ENCODE measurements at places on chromosomes 16 and 17. TPM values are rescaled to one million over a fixed set of nuclear protein-coding genes. Genes with fewer than 3 reads are reported as not detected.

Gene CCDC200
- total RNA-seq: not detected

DNA sequence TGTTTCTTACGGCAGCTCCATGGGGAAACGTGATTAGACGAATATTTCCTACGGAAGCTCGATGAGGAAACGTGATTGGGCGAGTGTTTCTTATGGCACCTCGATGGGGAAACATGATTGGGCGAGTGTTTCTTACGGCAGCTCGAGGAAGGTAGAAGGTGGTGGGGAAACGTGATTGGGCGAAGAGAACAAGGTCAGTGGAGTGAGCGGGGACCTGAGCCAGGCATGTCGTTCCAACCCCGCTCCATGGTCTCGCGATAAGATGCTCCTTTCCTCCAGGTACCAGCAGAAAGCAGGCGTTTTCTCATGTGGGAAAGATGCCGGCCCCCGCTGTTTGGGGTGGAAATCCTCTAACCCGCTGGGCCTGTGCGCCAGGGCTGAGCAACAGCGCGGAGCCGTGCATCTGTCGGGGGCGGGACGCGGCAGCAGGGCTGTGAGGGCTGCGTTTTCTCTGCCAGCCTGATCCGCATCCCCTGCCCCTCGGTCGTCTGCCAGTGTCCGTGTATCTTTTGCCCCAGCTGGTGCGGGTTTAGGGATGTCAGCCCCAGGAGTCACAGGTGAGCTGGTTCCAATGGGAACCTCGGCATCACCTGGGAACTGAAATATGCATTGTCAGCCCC is 25.6 kb upstream of the DOC2B start:
- DNase-seq: no peak
- no peaks in the 10 kb centered on the region for H3K4me1 ChIP-seq
- no peak overlapping the region for H3K4me3 ChIP-seq
- no peak overlapping the region for H3K27ac ChIP-seq

Gene ACSM2A
- 0.09 TPM for total RNA-seq

DNA sequence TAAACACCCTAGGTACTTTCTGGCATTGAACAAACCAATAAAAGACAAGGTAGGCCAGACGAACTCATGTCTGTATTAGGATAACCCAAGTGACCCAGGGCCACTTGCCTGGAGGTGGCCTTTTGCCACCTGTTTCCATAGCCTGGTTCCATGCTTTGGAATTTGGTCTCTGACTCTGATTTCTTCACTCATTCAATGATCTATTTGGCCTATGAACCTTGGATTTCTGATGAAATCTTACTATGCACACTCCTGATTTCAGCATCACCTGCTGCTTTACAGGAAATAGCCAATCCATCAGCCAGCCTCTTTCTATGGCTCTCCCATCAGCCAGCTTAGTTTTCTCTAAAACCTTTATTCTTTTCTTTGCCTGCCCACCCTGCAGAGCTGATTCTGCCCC is 142.8 kb upstream of the PSMD7 start:
- no peaks in the 10 kb centered on the region for H3K4me1 ChIP-seq
- no peak for DNase-seq
- H3K27ac ChIP-seq: no peak overlapping the region
- no peak overlapping the region for H3K4me3 ChIP-seq
- H3K36me3 ChIP-seq: no peaks in the 10 kb centered on the region
- no peaks in the 10 kb centered on the region for H3K27me3 ChIP-seq

DNA sequence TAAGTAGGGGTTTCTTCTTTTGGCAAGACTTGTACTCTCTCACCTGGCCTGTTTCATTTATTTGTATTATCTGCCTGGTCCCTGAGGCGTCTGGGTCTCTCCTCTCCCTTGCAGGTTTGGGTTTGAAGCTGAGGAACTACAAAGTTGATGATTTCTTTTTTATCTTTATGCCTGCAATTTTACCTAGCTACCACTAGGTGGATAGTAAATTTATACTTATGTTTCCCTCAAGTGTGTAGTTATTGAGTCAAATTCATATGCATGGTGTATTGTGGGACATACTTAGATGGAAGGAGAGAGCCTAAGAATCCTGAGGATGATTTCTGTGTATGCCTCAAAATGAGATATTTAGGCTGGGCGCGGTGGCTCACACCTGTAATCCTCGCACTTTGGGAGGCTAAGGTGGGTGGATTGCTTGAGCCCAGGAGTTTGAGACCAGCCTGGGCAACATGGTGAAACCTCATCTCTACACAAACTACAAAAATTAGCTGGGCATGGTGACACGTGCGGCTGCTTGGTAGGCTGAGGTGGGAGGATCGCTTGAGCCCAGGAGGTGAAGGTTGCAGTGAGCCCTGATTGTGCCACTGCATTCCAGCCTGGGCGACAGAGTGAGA is 13.6 kb downstream of the TMEM98 start:
- no peak overlapping the region for H3K27ac ChIP-seq
- no peaks in the 10 kb centered on the region for H3K27me3 ChIP-seq
- no peaks in the 10 kb centered on the region for H3K4me1 ChIP-seq
- no peak overlapping the region for H3K4me3 ChIP-seq
- no peak for DNase-seq

DNA sequence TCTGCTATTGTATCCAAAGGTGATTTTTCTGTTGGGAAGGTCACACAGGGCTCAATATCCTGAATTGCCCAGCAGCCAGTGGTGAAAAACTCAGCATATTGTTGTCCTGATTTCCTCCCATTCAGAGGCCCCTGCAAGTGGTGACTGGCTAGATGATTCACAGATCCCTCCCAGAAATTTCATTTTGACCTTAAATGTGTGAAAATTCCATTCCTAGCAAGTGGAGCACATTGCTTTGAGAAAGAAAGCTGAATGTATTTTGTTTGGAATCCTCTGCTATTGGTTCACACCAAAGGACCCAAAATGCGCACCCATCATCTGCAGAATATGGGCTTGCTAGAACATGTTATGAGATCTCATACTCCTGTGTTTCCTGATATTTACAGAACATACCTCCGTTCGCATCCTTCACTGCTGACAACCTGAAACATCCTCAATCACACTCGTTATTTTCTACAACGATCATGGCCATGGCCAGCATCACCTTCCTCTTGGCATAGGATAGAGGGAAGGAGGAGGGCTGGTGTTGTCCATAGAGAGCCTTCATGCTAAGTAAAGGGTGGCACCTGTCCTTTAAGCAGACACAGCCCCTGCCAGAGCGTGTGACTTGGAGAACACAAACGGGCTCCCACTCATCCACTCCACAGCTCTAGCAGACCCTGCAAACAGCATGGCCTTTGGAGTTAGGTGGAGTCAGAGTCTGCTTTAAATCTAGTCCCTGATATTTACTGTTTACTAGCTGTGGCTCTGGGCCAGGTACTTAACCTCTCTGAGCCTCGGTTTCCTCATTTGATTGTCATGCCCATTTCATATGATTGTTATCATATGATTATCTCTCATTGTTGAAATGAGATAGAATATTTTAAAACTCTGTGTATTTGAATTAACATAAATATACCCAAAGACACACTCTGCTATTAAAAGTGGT is 30.4 kb upstream of the NFAT5 start:
- no peaks in the 10 kb centered on the region for H3K36me3 ChIP-seq
- no peak overlapping the region for H3K27ac ChIP-seq
- no peak for DNase-seq
- peaks cover 4% of the 10 kb centered on the region for H3K4me1 ChIP-seq

DNA sequence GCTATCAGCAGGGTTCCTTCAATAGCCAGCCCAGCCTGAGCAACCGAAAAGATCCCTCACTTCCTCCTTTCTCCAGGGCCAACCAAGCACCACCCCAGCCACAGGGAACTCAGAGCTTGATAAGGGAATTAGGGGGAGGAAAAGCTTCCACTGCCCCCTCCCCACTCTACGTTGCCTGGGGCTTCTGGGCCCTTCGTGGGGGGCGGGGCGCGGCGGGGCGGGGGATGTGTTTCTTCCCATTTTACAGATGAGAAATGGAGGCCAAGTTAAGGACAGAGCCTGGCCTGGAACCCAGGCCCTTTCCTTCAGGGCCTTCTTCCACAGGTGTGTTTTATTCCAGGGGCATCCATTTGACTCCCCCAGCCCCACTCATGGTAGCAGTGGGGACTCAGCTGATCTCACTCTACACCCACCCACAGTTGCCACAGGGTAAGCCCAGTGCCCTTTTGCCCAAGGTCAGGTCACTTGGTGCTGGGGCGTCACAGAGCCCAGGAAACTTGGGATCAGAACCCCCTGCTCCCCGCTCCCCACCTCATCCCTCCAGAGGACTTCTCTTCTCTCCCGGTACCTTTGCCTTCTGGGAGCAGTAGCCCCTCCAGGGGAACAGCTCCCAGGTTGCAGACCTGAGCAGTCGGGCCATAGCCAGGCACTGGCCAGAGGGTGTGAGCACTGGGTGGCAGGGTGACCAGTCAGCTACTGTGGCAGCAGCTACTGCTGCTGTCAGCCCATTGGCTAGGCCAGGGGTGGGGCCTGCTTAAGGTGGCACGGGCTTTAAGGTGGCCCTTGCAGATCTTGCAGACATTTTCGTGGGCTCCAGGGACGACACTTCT is at the start of gene LDHD:
TSS of gene LDHD (minus strand) at position 700 of the 830 bp plus-strand sequence. CDS start at position 640, 60 bp downstream.
- H3K27me3 ChIP-seq: no peaks in the 10 kb centered on the region
- H3K4me1 ChIP-seq: peaks cover 33% of the 10 kb centered on the region
- DNase-seq: peak; percentile 63
- H3K4me3 ChIP-seq: peak within 1 kb of the TSS; percentile 23
- no peak within 1 kb of the TSS for H3K27ac ChIP-seq
- H3K36me3 ChIP-seq: no peaks in the 10 kb centered on the region

GRCh38 chr16:89706518-89707260 is 5.2 kb upstream of the SPATA2L start:
- no peak overlapping the region for H3K4me3 ChIP-seq
- H3K4me1 ChIP-seq: peaks cover 27% of the 10 kb centered on the region
- H3K27ac ChIP-seq: no peak overlapping the region

DNA sequence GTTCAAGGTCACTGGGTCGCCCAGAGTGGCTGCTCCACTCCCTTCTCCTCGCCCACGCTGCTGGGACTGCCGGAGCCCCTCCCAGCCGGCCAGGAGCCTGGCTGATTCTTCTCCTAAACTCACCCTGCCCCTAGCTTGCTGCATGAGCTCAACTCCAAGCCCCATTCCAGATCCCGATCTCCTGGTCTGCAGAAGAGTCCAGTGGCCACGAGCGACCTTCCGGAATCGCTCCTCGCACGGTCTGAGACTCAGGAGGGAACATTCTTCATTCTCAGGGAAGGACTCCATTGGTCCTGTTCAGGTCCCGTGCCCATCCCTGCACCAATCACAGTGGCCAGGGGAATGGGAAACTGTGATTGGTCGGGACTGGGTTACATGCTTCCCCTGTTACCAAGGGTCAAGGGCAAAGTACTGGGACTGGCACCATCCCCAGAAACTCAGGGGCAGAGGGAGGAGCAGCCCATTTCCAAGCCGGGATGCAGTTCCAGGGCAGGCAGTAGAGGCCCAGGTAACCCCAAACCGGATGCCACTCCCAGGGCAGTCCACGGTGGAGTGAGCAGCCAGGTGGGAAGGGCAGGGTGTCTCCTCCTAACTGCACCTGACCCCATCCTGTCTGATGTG is 24.5 kb upstream of the CIBAR2 start:
- no peaks in the 10 kb centered on the region for H3K36me3 ChIP-seq
- DNase-seq: peak; percentile 89
- H3K27ac ChIP-seq: peak overlapping the region; percentile 91
- H3K27me3 ChIP-seq: no peaks in the 10 kb centered on the region
- H3K4me3 ChIP-seq: peak overlapping the region; percentile 8
- peaks cover 56% of the 10 kb centered on the region for H3K4me1 ChIP-seq

GRCh38 chr16:53745753-53746266 is 41.9 kb downstream of the FTO start:
- no peaks in the 10 kb centered on the region for H3K27me3 ChIP-seq
- DNase-seq: no peak
- H3K36me3 ChIP-seq: no peaks in the 10 kb centered on the region

- peak; percentile 99 for DNase-seq
- H3K4me3 ChIP-seq: peak overlapping the region; percentile 5
- H3K27ac ChIP-seq: peak overlapping the region; percentile 91
- H3K27me3 ChIP-seq: no peaks in the 10 kb centered on the region
Measured at GRCh38 chr17:57892820-57893595, 43.2 kb upstream of the MRPS23 start.

DNA sequence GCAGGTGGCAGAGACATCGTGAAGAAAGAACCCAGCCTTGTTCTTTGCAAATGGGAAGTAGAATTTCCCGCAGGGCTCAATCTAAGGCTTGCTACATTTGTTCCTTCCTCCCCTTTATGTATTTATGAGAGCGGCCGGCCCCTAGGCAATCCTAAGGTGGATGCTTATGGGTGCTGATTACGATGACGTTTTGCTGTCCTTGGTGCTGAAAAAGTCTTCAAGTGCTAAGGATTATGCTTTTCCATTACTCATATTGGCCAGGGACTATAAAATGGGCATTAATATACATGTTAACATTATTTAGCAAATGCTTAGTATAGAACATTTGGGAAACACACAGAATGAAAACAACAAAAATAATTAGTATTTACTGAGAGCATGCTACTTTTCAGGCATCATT is 313.3 kb upstream of the XYLT1 start:
- no peaks in the 10 kb centered on the region for H3K27me3 ChIP-seq
- peak; percentile 51 for DNase-seq
- H3K4me3 ChIP-seq: no peak overlapping the region
- H3K4me1 ChIP-seq: no peaks in the 10 kb centered on the region
- H3K36me3 ChIP-seq: no peaks in the 10 kb centered on the region

Gene ATP6V0D1
- 43.5 TPM for total RNA-seq

Gene CTRB1
- 0.75 TPM for total RNA-seq

Gene SLC35G6
- not detected for total RNA-seq

GRCh38 chr17:14211246-14211645 is 25.4 kb downstream of the CDRT15 start:
- H3K27me3 ChIP-seq: no peaks in the 10 kb centered on the region
- no peak overlapping the region for H3K27ac ChIP-seq

Gene CLEC18B
- 2.0 TPM for total RNA-seq

GRCh38 chr16:31695667-31696066 is 168.0 kb downstream of the AHSP start:
- DNase-seq: peak; percentile 52
- no peak overlapping the region for H3K4me3 ChIP-seq
- H3K27me3 ChIP-seq: peaks cover 5% of the 10 kb centered on the region
- H3K36me3 ChIP-seq: no peaks in the 10 kb centered on the region
- no peak overlapping the region for H3K27ac ChIP-seq

DNA sequence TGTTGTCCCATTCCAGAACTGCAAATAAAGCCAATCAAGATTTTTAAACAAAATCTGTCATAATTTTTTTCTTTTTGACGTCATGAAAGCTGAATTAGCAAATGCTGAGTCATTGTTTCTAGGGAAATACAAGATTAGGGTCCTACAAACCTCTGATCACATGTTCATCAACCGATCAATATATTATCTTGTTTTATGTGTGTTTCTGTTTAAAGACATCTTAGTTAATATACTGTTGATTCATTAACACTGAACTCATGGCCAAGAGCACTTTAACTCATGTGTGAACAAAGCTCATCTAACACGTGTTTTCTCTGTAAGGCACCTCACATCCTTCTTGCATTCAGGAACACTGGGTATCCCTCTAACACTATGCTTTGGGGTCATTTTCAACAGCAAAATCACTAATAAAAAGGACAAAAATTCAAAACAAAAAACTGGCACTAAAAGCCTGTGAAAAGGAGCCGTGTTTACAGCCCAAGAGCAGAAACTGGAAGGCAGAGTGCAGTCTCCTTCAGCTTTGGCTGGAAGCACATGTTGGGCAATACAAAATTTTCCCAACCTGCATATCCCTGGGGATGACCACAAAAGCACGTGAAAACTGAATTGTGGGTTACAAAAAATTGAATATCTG is 102.5 kb downstream of the PARN start:
- DNase-seq: no peak
- H3K27me3 ChIP-seq: no peaks in the 10 kb centered on the region
- no peak overlapping the region for H3K27ac ChIP-seq
- peaks cover 3% of the 10 kb centered on the region for H3K4me1 ChIP-seq

Gene DCTN5
- total RNA-seq: 33.6 TPM

- no peaks in the 10 kb centered on the region for H3K36me3 ChIP-seq
- H3K4me1 ChIP-seq: no peaks in the 10 kb centered on the region
- no peak overlapping the region for H3K4me3 ChIP-seq
- H3K27ac ChIP-seq: no peak overlapping the region
- no peak for DNase-seq
Measured at GRCh38 chr17:58956997-58957724, 149.5 kb downstream of the TRIM37 start.

Data from muscle of leg (tissue), 16 donors.